ENCODE measurements at places on chromosomes 2 and 18. TPM values are rescaled to one million over a fixed set of nuclear protein-coding genes. Genes with fewer than 3 reads are reported as not detected.

FEV gene
- not detected for total RNA-seq

CERKL gene
- total RNA-seq = not detected

PAPOLG gene
- total RNA-seq = 14.3 TPM

DARS1 gene
- 49.6 TPM for total RNA-seq

DOCK10 gene
- total RNA-seq = 15.1 TPM

GRCh38 chr2:230358305-230358704 lies 31.3 kb downstream of the SP140L start:
- no peak for DNase-seq

DNA sequence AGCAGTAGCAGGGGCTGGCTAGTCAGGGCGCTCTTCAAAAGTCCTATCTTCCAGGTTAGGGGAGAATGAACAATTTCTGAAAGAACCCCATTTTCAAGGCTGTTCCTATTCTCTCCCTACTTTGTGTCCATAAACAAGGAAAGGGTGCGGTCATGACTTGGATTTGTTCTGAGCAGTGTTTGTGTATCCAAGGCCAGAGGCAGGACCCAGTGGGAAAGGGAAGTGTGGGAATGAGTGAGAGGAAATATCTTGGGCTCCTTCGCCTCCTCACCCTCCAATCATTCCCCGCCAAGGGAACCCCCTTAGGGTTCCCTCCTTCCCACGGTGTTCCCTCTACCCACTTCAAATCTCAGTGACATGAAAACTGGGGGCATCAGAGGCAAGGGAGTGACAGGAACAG lies 25.5 kb upstream of the SPTBN1 start:
- no peak for DNase-seq

DNA sequence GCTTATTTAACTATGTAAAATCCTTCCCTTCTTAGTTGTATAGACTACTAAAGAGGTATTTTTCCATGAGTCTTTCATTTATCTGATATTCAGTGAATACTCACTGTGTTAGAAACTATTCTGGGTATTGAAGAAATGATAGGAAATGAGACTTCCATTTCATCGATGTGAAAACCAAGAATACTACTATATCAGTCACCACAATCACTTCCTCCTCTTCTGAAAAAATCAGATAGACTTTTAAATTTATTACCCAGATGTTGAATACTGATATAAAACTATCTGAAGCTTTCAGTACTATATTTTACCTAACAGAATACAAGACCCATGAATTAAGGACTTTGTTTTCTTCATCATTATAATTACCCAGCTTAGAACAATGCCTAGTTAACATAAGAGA lies 1801.1 kb upstream of the CELF4 start:
- DNase-seq = no peak

DNA sequence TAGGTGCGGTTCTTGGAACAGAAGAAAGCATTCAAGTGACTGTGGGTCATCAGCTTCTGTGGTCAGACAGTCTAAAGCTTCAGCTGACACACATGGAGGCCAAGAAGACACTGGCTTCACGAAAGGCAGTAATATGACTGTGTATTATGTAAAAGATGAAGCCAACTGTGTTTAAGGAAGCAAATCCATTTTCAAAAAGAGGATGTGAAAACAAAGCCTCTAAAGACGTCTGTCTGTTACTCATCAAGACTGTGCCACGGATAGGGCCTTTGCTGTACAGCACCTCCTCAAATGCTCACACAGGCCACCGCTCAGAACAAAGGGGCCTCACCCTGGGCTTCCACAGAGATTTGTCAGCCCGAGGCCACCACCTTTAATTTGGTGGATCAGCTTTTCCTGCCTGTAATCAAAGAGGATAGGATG lies 21.1 kb upstream of the TMEM163 start:
- no peak for DNase-seq

GRCh38 chr2:53095664-53096063 lies 671.9 kb upstream of the CHAC2 start:
- no peak for DNase-seq
